ENCODE measurements at places on chromosomes 1 and 21.

DNA sequence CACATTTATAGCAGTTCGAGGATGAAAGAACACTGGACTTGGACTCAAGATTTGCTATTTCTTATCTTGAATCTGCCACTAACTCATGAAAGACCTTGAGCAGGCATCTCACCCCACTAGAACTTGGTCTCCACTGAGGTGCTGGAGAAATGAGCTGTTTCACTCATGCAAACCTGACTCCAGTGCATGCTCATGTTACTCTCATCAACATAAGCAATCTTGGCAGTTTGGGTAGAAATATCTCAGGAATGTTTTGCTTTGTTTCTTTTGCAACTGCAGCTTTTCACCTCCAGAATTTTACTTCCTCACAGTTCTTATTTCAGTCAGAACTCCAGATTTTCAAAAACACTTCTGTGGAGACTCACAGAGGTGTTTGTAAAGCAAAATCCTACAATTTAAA lies 46.2 kb upstream of the DAB1 start:
- no peak for DNase-seq

GRCh38 chr1:57468641-57469523 lies 45.0 kb upstream of the DAB1 start:
- DNase-seq: no peak

GRCh38 chr1:2145946-2146835 lies 48.4 kb downstream of the FAAP20 start:
- DNase-seq: no peak

GRCh38 chr21:22670148-22670547 lies 1671.9 kb downstream of the NCAM2 start:
- no peak for DNase-seq

DNA sequence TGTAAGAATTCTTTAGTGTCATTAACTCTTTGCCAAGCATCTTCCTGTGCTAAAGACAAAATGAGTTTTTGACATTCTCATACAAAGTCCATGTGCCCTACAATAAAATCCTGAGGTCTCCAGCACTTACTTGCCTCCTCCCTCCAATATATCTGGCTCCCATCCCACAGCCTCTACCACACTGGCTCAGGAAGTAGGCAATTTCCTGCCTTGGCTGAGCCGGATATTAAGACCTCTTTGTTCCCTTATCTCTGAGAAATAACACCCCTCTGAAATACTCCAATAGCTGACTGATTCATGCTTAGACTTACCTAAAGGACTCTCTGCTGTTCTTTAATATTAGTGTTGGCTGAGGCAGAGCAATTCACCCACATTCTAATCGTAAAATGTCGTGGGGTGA lies 37.6 kb upstream of the GORAB start:
- DNase-seq: no peak

- DNase-seq: no peak
Measured at GRCh38 chr1:9262096-9262986, 27.8 kb downstream of the H6PD start.

GRCh38 chr1:177586429-177586828 lies 383.4 kb downstream of the SEC16B start:
- no peak for DNase-seq

DNA sequence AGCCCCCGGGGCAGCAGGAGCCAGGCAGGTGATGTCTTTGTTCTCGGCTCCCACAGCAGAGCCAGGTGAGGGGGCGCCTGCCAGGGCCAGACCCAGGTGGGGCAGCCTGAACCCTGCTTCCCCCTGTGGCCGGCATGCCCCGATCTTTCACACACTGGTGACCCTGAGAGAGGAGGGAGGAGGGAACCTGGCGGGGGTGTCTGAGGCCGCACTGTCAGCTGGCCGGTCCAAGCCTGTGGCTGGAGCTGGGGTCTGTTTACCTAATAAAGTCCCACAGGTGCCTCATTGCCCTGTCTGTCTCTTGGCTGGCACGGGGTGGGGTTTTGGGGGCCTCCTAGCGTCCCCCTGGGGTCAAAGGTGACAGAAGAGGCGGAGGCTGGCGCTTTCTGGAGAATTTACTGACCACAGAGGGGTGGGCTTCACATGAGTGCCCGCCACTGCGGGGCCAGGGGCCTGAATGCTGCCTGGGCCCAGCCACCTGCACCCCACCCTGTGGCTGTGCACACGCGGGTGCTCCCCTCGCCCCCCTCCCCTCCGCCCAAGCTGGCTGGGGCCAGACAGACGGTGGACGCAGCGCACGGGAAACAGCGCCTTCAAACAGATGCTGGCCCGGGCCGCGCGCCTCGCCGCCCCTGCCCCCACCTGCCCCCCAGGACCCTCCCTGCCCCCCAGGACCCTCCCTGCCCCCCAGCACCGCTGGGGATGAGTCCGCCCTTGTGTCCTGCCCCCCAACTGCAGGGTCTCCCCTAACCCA lies 5.8 kb downstream of the TMEM240 start:
- DNase-seq: no peak

DNA sequence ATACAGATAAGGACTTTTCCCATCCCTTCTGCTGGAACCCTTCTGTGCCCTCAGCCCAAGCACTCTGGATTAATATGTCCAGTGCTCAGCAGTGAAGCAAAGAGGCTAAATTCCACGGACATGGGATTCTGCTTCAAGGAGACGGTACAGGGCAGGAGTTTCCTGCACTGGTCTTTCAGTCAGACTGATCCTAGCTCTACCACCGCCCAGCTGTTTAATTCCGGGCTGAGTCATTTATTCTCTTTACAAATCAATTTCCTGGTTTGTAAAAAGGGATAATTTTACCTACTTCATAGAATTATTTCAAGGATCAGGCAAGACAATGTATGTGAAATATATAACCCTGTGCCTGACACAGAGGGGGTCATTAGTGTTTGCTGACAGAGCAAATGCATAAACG lies 41.6 kb upstream of the NRDC start:
- DNase-seq: no peak

DNA sequence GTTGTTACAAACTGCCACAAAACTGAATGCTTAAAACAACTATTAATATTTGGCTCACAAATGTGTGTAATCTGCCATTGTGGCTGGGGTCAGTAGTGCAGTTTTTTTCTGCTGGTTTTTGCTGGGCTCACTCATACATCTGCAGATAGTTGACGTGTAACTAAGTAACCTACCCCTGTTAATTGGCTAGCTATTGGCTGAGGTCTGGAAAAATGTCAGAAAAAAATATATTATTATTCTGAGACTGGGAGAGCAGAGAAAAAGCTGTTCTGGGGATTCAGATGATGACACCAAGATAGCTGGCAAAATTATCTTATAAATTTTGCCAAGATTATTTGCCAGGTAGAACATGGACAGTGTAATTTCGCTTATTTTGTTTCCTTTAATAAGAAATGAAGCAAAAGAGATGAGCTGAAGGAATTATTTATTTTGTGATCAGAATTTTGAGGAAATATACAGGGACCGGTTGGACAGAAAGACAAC lies 616.1 kb upstream of the ADAMTS5 start:
- no peak for DNase-seq

DNA sequence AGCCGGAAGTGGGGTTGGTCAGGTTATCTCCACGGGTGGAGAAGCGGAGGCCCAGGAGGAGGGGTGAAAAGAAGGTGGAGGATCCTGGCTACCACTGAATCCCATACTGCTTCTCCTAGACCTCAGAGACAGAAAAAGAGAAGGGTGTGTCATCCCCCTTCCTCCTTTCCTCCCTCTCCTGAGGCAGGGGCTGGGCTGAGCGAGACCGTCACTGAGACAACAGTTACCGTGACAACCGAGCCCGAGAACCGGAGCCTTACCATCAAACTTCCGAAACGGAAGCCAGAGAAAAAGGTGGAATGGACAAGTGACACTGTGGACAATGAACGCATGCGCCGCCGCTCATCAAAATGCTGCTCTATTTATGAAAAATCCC lies 42.1 kb upstream of the NBPF3 start:
- no peak for DNase-seq

GRCh38 chr1:4153571-4153970 lies 253.5 kb upstream of the C1orf174 start:
- DNase-seq: no peak

DNA sequence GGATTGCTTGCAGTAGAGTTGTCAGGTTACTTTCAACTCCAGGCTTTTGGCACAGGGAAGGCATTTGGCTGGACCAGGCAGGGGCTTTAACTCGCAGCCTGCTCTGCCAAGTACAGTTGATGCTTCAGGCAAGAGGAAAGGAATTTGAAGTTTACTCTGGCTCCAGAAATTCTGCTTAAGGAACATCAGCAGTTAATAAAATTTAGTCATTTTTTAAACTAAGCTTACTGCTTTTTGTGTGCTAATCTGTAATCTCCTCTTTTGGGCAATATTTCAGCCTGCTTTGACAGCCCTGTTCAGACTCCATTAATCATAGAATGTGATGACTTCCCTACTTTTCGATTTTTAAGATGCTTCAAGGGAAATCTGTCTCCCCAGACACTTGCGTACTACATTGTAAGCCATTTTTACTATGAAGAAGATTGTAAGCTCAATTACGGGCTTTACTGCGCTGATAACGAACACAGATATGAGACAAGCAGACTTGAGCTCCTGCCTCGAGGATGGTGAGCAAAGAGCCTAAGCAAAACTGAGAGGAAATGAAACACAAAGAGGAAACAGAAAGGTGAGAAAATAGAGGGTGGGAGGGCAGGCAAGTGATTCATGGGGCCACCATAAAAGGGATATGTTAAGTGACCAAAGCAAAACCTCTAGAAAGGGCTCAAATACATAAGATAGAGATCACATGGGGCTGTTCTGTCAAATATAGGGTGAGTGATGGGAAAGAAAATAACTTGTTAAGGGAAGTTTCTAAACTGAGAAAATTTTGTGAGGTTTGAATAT lies 76.6 kb upstream of the VAV3 start:
- no peak for DNase-seq

- no peak for DNase-seq
Measured at GRCh38 chr1:105368446-105368845, 1618.7 kb downstream of the AMY1C start.

GRCh38 chr21:25913479-25913878 lies 178.7 kb downstream of the GABPA start:
- DNase-seq: no peak

GRCh38 chr1:67618285-67619018 lies 66.5 kb upstream of the GADD45A start:
- DNase-seq: no peak

DNA sequence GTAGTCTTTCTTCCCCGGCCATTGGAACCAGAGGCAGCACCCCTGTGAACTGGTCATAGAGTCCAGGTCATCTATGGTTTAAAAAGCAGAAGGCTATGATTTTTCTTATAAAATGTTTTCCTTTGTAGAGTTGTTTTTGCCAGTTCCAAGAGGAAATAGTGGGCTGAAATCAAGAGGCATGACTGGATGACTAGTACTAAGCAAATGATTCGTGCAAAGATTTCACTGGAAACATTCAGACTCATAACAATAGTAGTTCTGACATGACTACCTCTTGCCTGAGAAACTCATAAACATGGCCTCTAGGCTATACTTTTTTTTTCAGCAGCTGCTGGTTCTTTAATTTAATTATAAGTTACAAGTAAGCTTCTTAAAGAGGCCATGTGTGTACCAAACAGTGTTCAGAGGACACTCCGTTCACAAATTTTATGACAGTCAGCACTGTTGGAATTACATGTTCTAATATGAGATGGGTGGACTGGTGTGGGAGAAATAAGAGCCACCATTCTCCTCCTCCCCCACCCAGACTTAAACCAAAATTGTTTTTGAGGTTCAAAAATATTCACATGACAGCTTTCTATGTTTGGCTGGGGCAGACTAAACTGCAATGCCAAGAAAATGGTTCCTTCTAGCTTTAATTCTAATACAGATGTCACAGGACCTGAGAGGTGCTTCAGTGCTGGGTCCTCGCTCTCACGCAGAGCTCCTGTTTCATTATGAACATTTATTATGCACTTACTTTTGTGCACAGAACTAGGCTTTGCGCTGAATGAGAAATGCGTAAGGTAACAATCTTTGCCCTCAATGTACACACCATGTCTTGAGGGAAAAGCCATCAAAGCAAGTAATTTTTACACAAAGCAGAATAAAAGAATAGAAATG lies 147.5 kb downstream of the ZC3H11B start:
- DNase-seq: no peak

DNA sequence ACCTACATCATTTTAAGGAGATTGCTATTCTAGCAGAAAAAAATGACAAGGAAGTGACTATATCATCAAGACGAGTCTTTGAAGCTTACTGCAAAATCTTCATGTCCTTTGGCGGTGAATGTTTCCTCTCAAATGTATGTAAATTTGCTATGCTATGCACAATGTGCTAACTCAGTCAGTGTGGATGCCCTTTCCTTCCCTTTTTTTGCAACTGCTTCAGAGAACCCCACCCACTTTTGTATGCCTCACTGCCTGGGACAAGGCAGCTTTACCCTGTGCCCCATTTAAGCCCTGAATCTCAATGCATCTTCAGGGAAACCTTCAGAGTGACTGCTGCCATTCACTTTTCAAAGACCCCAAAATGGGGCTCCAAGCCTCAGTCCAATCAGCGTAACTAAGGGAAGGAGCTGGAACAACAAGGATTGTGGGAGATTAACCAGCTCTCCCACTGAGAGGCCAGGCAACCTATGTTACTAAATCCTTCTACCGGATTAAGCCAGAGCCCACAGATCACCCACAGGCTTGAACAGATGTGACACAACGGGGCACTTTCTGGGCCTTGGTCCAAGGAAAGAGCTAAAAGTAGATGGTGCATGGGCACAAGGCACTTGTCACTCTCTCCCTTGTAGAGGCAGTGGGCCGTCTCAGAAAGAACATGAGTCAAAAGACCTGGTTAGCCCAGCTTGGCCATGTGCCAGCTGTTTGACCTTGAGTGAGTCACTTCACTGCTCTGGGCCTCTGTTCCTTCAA lies 154.4 kb downstream of the PLPP3 start:
- DNase-seq: no peak

GRCh38 chr1:30295266-30295665 lies 428.1 kb downstream of the MATN1 start:
- no peak for DNase-seq

Measured in esophagus squamous epithelium (tissue), 5 donors.